CD4-positive, alpha-beta T cell (primary cell): ENCODE measurements at places on chromosomes 13 and 19.

DNA sequence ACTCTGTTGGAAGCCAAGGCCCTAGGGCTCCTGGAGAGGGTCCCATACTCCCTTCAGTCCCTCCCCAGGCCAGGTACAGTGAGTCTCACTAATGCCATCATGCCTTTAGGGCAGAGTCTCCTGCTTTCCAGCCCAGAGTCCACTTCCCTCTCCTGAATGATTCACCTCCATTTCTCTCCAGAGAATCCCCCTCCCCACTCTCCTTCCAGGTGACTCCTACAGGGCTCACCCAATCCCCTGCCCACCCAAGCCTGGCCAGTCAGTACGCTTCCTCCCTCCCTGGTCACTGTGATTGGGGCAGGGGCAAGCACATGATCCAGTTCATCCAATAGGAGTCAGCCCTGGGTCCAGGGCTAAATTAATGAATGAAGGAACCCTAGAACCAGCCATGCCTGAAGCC lies 35.0 kb upstream of the PNMA8B start:
- H3K27ac ChIP-seq = no peak overlapping the region
- DNase-seq = no peak
- no peaks in the 10 kb centered on the region for H3K36me3 ChIP-seq
- no peak overlapping the region for H3K4me3 ChIP-seq
- H3K27me3 ChIP-seq = no peaks in the 10 kb centered on the region

GRCh38 chr13:64723724-64724123 lies 2506.4 kb downstream of the PCDH9 start:
- no peaks in the 10 kb centered on the region for H3K4me1 ChIP-seq
- H3K4me3 ChIP-seq = no peak overlapping the region
- H3K27ac ChIP-seq = no peak overlapping the region
- no peaks in the 10 kb centered on the region for H3K27me3 ChIP-seq
- H3K36me3 ChIP-seq = no peaks in the 10 kb centered on the region

GRCh38 chr19:511101-511851 lies 4.0 kb downstream of the TPGS1 start:
- peaks cover 81% of the 10 kb centered on the region for H3K4me1 ChIP-seq
- H3K27ac ChIP-seq = peak overlapping the region; percentile 95
- peak; percentile 83 for DNase-seq
- no peaks in the 10 kb centered on the region for H3K27me3 ChIP-seq

DNA sequence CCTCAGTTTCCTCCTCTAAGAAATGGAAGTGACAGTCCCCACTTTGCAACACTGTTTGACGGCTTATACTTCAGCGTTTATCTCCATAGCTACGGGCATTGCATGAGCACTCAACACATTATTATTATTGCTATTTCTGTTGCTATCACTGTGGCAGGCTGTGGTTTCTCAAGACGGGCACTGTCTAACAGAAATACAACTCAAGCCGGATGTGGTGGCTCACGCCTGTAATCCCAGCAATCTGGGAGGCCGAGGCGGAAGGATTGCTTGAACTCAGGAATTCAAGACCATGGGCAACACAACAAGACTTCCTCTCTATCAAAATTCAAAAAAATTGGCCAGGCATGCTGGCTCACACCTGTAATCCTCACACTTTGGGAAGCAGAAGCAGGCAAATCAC lies 4.9 kb upstream of the ZSWIM4 start:
- peak overlapping the region; percentile 45 for H3K27ac ChIP-seq
- no peak for DNase-seq
- no peaks in the 10 kb centered on the region for H3K36me3 ChIP-seq
- no peak overlapping the region for H3K4me3 ChIP-seq

GRCh38 chr19:44604241-44604640 lies 9.1 kb upstream of the IGSF23 start:
- no peak overlapping the region for H3K27ac ChIP-seq
- DNase-seq = no peak
- H3K27me3 ChIP-seq = no peaks in the 10 kb centered on the region

DNA sequence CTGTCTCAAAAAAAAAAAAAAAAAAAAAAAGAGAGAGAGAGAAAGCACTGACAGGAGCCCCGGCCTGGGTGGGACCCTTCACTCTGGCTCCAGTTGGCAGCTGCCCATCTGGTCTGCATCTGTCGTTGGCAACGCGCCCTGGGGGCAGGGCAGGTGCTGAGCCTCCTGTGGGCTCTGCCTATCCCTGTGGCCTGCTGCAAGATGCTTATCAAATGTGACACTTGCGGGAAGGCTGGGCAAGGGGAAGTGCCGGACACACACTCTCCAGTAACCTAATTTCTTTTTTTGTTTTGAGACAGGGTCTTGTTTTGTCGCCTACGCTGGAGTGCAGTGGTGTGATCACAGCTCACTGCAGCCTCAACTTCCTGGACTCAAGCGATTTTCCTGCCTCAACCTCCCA lies 10.7 kb upstream of the KPTN start:
- no peak overlapping the region for H3K4me3 ChIP-seq
- H3K27me3 ChIP-seq = no peaks in the 10 kb centered on the region
- peaks cover 78% of the 10 kb centered on the region for H3K36me3 ChIP-seq
- peaks cover 2% of the 10 kb centered on the region for H3K4me1 ChIP-seq
- H3K27ac ChIP-seq = no peak overlapping the region

- H3K4me3 ChIP-seq = no peak overlapping the region
- no peak for DNase-seq
- no peak overlapping the region for H3K27ac ChIP-seq
- H3K27me3 ChIP-seq = no peaks in the 10 kb centered on the region
- no peaks in the 10 kb centered on the region for H3K4me1 ChIP-seq
These were observed 765.9 kb upstream of the SLITRK1 start for GRCh38 chr13:84648069-84648640.

DNA sequence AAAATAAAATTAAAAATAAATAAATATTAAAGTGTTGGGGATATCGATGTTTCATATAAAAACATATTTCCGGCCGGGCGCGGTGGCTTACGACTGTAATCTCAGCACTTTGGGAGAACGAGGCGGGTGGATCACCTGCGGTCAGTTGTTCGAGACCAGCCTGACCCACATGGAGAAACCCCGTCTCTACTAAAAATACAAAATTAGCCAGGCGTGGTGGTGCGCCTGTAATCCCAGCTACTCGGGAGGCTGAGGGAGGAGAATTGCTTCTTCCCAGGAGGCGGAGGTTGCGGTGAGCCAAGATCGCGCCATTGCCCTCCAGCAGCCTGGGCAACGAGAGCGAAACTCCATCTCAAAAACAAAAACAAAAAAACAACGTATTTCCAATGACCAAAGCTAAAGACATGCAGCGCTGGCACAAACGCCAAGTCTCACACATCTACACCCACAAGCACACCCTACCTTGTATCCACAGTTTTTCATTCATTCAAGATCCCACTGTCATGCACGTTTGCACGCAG lies 907 bp downstream of the ZNF569 start:
- peaks cover 32% of the 10 kb centered on the region for H3K4me1 ChIP-seq
- no peak for DNase-seq
- H3K36me3 ChIP-seq = peaks cover 32% of the 10 kb centered on the region

GRCh38 chr13:37303606-37304005 lies 198.1 kb upstream of the CSNK1A1L start:
- no peaks in the 10 kb centered on the region for H3K4me1 ChIP-seq
- H3K27ac ChIP-seq = no peak overlapping the region
- no peak overlapping the region for H3K4me3 ChIP-seq
- no peak for DNase-seq
